HS-5 (cell line): ENCODE measurements at places on chromosomes 12 and 14.
A peak's percentile ranks its signal among the peaks of the same experiment; 100 is the strongest.

DNA sequence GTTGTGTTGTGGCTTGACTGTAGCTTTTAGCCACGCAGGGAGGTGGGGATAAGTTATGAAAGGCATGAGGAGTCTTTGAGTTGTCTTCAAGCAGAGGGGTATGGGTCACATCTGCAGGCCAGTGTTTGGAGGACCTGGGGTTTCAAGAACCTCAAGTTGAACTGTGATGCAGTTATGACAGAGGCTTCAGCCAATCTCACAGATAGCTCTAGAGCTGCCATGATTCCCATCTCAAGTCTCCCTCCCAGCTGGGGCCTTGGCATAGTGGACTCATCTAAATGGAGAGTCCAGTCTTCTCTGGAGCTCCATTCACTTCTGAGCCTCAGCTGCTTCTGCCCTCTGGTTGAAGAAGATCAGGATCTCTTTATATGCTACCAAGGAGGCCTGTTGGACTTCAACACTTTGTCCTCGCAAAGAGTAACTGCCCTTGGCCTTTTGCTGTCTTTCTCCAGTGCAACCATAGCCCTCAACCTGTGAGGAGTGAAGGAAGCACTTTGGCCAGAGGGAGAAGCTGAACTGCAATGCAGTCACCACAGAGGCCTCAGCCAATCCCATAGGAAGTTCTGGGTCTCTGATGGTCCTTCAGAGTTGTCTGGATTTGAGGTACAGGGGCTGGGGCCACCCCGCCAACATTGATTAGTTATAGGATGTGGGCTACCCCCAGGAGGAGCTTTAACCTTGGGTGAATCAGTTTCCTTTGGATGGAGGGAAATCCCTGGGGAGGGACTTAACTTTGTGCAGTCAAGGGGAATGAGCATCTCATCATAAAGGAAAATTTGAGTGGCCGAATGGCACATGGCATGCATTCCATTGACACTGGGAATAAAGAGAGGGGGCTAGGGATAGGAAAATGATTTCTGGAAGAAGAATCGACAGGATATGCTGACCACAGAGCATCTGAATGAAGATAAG lies 230.5 kb downstream of the PCNX1 start:
- DNase-seq: no peak

GRCh38 chr12:19245106-19245505 lies 115.6 kb downstream of the PLEKHA5 start:
- DNase-seq: no peak

DNA sequence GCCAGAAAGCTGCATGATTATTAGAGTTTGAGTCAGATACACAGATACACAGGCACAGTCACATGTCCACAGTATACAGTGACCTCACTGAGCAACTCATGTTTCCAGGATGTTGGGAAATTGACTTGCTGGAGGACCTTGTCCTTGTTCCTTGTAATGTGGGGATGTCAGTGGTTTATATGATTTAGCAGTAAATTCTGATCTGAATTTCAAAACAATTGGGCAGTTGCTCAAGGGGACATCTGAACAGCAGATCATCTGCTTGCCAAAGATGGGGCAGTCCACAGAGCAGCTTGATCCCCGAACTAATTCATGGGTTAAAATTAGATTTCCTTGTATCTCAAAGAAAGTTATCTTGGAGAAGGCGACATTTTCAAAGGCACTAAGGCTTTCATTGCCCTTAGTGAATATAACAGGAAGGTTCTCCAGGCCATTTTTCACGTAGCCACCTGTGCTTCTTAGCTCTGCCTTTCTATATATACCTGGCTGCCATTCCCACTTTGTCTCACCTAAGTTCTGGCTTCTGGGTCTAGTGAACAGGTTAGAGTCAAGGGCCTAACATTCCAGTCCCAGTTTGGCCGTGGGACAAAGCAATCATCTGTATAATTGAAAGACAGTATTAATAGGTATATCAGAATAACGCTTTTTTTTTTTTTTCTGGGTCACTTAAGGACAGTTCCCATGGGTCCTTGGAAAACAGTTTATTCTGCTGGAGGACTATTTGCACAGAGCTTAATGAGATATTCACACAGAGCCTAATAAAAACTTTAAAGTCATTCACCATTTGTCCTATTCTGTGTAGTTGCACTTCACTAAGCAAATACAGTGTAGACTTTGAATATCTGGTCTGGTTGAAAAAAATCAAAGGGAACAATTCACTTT lies 64.9 kb upstream of the STRN3 start:
- DNase-seq: peak; percentile 72

DNA sequence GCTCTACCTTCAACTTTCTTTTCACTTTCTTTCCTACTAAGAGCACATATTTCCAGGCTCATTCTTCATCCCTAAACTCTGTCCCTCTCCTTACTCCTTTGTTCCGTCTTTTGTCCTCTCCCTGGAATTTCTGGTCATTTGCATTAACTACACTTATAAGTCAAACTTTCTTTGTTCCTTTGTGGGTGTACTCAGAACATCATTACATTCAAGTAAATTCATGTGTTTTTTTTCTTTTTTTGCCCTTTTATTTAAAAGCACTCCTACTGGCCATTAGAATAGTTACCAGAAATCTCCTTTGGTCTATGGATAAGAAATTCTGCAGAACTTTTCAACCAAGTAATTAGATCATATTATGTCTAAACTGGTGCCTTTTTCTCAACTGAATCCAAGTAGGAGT lies 802.6 kb downstream of the DIO2 start:
- no peak for DNase-seq

DNA sequence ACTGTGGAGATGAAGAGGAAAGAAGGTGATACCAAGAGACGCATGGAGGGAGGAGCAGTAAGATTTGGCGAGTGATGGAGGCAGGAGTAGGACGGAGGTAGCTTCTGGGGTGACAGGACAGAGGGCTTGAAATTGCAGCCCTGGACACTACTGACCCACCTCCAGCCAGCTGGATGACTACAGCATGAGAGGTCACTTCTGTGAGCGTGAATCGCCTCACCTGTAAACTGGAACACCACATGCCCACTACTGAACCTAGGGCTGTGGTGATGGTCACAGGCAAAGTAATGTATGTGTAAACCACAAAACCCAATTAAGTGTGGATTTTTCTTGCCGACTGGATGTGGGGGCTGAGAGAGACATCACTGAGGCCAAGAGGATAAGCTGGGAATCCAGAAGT lies 6.6 kb upstream of the KRT4 start:
- DNase-seq: no peak

- DNase-seq: no peak
Observed at GRCh38 chr14:97380539-97380941, 583.4 kb downstream of the VRK1 start.

- no peak for DNase-seq
Observed at GRCh38 chr14:87995500-87996290, 2.7 kb upstream of the GALC start.

GRCh38 chr12:31033681-31034080 lies 40.0 kb upstream of the DDX11 start:
- DNase-seq: no peak

DNA sequence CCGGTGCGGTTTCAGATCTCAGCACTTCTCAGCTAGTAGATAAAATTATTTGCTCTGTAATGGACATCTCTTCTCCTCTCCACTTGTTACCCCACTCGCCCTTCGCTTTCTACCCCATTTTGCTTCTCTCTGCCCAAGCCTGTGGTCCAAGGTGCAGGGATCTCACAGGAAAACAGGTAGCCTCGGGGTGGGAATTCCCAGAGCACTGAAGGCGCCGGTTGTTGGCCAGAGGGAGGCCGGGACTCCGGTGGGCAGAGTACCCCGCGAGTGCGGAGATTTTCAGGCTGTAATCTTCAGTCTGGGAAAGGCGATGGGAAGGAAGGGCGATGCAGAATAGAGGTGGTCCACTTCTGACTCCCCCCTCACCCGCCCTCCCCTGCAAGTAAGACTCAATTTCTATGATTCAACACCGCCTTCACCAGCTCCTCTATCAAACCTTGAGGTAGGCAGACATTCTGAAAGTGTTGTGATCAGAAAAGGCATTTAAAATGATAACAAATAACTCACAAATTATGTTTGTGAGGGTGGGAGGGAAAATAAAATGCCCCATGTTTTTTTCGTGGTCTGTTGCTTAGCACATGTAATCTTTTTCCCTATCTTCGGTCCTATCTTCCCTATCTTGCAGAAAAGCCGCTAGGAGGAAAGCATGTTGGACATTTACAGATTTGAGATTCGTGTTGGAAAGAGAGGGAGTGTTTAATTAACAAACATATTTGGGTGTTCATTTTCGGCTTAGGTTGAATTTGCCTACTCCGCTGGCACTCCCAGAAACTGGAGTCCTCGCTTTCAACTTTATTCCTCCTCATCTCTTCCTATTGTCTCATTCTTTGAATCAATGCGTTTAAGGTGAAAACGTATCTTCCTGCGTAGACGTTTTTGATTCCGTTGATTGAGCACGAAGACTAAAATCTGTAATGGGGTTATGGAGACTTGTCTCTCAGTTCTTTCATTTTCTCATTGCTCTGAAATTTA lies 8.5 kb downstream of the FOXG1 start:
- DNase-seq: no peak

DNA sequence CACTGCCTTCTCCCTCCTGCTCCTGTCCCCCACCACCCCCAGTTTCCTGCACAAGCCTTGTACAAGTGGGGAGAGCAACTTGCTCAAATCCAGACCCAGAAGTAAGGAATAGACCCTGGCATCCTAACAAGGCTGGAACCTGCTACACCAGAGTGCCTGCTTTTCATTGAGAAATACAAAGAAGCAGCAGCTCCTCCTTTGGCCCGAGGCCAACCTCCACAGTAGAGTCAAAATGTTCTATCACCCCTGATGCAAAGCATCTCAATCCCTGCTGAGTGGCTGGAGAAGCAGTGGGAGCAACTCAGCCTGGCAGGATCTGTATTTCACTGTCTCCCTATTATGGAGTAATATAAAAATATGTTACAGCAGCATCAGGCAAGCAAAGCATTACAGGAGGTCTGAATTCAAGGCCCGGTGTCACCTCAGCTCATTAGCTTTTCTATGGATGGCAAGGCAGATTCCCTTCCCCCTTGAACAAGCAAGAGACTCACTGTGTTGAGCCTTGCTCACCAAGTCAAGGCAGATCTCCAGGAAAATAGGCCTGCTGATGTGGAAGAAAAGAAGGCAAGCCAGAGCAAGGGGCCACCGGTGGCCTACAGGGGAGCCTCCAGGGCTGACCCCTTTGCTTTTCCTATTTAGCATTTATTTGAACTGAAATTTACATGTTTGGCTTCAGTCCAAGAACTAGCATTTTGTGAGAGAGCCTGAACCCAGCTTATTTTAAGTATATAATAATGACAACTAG lies 186.3 kb upstream of the EGLN3 start:
- no peak for DNase-seq

- no peak for DNase-seq
Observed at GRCh38 chr14:32559590-32559989, 230.5 kb downstream of the AKAP6 start.

DNA sequence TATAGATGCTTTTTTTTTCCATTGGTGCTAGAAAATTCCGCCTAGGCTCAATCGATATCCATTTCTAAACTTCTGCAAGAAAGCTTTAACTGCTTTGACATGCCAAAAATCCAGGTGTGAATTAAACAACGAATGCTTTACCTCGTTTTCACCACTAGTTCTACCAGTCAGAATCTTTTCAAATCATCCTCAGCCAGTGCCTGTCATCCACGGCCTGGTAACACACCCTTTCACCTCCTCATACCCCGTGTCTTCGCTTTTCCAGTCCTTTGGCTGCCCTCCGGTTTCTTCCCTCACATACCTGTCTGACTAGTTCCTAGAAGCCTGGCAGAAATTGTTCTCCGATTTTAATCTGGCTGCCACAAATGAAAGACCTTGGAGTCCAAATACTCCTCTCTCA lies 1.4 kb upstream of the PHC1 start:
- DNase-seq: no peak

GRCh38 chr14:38207736-38208617 lies at the start of gene SSTR1:
Gene SSTR1, plus strand, starts transcription at chr14:38207904. Its CDS starts 1,486 bp downstream, at chr14:38209390.
- no peak for DNase-seq

GRCh38 chr14:100330388-100330931 lies 7.3 kb downstream of the SLC25A47 start:
- DNase-seq: no peak

DNA sequence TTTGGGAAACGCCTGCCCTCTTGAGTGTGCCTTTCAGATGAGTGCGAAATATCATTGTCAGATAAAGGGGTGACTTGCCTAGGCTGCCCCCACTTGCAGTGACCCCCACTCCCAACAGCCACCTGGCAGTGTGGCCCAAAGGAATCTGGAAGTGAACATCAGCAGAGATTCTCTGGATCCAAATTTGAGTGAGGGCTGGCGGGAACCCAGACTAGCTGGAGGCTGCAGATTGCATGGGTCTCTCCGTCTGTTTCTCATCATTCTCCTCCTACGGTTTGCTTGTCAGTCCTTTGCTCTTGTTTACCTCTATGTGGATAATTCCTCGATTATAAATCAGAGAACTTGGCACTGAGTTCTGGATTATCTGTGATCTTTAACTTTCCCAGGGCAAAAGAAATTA lies 280.8 kb downstream of the ZFP36L1 start:
- DNase-seq: no peak

GRCh38 chr12:68918960-68919359 lies 14.0 kb downstream of the CPM start:
- no peak for DNase-seq

- no peak for DNase-seq
Observed at GRCh38 chr14:61179061-61179690, 102.0 kb downstream of the TMEM30B start.

- DNase-seq: peak; percentile 26
Observed at GRCh38 chr12:10395390-10395998, 5.7 kb upstream of the KLRK1 start.

- no peak for DNase-seq
Observed at GRCh38 chr12:48827513-48828096, 9.3 kb downstream of the CACNB3 start.

DNA sequence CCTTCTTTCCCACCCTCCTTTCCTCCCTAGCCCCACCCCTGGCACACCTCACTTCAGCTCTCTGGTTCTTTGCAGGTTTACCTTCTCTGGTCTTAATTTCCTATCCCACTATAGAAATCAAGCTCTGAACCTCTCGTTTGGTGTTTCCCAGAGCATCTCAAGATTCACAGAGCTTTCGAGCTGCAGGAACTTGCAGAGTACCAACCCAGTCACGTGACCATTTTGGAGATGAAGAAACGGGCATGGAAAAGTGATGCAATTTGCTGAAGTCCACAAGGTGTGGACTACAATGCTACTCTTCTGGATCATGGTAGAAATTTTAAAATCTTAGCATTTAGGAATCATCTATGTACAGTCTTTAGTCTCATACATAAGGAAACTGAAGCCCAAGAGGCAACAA lies 205.8 kb downstream of the NTF3 start:
- no peak for DNase-seq

GRCh38 chr14:65750906-65751305 lies 338.4 kb downstream of the FUT8 start:
- no peak for DNase-seq

DNA sequence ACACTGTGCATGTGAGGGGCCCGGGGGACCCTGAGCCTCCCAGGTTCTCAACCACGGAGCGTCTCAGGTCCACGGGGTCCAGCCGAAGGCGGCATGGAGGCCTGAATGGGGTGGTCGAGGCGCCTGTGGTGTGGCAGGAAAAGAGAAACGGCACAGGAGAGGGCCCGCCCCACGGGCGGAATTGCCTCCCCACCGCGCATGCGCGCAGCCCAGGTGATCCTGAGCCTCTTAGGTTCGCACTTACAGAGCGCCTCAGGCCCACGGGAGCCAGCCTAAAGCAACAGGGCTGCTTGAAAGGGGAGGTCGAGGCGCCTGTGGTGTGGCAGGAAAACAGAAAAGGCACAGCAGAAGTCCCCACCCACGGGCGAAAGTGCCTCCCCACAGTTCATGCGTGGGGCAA lies 311.0 kb downstream of the ALG10 start:
- no peak for DNase-seq
